ENCODE measurements at places on chromosomes 7 and 10.

- DNase-seq, result no peak
These were observed 397.5 kb upstream of the GALNT17 start for GRCh38 chr7:70734411-70734810.

DNA sequence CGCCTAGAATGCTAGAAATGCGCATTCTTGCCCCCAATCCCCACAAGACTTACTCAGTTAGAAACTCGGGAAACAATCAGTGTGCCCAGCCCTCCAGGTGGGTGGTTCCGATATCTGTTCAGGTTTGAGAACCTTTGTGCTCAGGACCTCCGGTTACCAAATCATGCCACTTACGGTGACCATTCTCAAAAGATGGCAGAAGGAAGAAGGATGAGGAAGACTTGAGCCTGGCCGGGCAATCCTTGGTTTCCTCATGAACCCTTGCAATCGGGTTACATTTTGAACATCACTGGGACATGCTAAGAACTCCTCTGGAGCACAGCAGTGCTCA lies 52.1 kb downstream of the RBM17 start:
- no peak for DNase-seq

DNA sequence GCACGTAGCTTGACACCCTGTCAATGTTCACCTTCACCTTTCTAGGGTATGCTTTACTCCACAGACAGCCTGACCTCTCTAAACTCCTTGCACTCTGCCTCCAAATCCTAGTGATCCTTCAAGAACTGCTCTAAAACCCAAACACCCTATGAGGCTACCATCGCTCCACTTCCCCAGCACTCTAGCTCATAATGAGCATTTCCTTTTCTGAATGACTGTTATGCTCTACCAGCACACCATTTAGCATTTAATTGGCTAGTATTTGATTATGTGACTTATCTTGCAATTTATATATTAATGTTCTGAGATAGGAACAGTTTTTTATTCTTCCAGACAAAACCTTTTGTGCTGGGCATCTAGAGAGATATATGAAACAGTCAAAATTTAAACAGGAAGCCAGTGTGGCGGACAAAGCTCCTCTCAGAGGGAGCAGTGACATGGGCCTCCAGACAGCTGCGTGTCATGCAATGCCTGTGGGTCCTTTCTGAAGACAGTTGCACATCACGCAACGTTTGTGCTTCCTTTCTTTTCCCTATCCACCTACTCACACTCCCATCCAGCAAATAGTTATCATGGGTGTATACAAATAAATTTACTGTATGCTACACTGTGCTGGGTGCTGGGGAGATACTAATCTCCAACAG lies 86.3 kb downstream of the ALOX5 start:
- no peak for DNase-seq

- peak; percentile 36 for DNase-seq
These were observed 205.8 kb upstream of the FRMD4A start for GRCh38 chr10:14536241-14537213.

DNA sequence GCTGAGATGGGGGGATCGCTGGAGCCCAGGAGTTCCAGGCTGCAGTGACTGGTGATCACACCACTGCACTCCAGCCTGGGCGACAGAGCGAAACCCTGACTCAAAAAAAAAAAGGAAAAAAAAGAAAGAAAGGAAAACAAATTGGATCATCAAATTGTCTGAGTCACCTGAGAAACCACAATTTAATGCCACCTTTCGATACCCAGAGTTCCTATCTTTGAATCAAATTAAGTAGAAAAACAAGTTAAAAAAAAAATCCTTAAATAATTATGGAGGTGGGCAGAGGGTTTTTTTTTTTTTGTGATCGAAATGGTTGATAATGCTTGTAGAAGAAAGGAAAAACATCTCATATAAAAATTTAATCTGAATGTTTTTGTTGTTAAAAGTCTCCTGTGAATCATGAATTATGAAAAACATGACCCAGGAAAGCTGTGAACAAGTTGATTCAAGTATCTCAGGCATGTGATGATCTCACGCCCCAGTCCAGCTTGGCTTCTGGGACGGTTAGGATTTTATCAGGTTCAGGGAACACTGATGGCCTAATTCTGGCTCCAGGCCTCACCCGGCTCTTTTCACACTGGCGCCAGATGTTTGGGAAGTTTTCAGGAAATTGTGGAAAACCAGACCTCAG lies 25.3 kb upstream of the CUX1 start:
- DNase-seq, result no peak

DNA sequence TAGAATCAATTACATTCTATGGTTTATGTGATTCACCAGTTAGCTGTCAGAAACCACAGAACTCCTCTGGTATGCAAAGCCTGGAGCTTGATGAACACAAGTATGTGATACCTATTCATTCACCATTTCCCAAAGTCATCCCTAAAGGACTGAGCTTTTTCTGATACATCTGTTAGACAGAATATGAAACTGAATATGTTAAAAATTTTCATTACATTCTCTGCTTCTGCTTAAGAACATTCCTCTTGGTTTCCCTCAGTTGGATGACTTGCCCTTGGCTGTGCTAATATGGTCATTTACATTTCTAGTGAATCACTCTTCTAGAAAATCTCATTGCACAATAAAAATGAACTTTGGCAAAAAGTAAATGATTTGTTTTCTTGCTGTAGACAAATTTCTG lies 10.8 kb upstream of the PON1 start:
- DNase-seq, result no peak

DNA sequence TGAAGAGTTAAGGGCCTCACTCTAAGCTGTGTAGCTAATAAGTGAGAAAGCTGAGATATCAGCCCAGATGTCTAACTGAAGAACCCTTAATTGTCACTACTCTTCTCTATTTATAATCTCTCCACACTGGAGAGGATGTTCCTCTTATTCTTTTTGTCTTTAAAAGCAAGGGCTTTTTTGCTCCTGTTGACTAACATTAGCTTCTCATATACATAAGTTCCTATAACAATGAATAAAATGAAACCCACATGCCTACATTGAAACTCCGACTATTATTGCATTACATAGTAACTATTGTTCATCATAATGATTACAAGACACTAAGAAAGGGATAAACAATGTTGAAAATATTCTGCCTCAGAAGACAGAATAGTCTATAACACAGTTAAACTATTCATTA lies 67.1 kb downstream of the GNAT3 start:
- no peak for DNase-seq

DNA sequence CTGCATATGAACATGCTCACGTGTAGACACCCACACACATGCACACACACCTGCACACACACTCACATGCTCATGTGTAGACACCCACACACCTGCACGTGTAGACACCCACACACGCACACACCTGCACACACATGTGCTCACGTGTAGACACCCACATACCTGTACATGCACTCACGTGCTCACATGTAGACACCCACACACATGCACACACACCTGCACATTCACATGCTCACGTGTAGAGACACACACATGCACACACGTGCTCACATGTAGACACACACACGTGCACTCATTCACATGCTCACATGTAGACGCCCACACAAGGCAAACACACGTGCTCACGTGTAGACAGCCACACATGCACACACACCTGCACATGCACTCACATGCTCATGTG lies 275.8 kb downstream of the PTPRN2 start:
- no peak for DNase-seq

GRCh38 chr7:6294839-6295238 lies 22.4 kb upstream of the CYTH3 start:
- DNase-seq, result no peak

DNA sequence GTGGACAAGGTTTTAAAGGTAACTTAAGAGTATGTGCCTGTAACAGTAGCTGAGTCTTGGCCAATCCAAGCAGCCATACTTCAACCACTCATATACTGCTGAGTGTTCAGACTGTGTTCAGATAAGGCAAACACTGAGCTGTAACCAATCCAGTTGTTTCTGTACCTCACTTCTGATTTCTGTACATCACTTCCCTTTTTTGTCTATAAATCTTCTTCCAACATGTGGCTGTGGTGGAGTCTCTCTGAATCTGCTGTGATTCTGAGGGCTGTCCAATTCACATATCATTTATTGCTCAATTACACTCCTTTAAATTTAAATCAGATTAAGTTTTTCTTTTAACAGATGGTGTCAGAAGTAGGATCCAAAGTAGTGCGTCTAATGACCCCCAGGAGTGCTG lies 149.5 kb upstream of the PHF14 start:
- no peak for DNase-seq

GRCh38 chr10:25565570-25565969 lies 368.5 kb upstream of the MYO3A start:
- no peak for DNase-seq

- no peak for DNase-seq
These were observed 7.3 kb upstream of the GLRX3 start for GRCh38 chr10:130128922-130129321.

GRCh38 chr10:124641282-124642087 lies 102.7 kb downstream of the FAM53B start:
- DNase-seq, result no peak

DNA sequence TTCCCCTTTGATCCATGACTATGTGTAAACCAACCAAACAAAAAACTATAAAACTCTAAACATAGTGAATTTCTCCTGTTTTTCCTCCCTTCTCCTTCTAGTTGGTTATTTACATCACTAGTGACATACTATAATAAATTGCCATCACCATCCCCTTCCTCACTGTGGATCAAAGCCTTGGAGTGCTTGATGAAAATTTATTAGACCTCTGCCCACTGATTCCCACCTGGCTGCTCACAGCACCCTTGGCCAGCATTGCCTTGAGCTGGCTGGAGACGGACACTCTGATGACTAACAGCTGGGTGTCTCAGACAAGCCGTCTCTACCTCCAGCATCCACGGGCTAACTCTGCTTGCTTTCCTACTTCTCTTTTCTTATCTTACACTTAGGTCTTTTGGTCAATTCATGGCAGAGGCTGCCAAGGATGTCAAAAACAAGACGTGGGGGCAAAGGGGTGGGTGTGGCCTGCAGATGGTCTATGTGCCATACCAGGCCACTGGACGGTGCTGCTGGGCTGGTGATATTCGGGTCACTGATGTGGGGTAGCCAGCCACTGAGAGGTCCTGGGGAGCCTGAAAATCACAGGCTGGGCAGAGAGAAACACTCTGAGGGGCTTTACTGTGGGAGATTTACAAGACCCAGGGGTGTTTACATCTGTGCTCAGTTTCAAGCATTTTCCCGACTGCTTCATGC lies 207.8 kb downstream of the TAX1BP1 start:
- DNase-seq, result no peak

DNA sequence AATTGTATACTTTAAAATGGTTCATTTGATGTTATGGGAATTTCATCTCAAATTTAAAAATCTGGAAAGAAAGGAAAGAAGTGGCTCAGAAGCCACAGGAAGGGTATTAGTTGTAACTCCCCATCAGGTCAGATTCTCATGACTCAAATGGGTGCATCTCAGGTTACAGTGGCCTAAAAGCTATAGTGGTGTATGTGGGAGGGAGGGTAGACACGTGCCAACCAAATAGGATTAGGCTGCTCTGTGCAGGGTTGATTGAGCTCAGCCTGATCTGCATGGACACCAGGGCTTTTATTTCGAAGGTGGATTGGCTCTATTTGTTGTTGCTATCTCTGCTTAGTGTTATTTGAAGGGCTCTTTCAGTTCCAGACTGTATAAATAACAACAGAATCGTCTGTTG lies 121.5 kb upstream of the PRR15 start:
- no peak for DNase-seq

- DNase-seq, result no peak
These were observed 151.3 kb downstream of the GALNT11 start for GRCh38 chr7:152176797-152177196.

DNA sequence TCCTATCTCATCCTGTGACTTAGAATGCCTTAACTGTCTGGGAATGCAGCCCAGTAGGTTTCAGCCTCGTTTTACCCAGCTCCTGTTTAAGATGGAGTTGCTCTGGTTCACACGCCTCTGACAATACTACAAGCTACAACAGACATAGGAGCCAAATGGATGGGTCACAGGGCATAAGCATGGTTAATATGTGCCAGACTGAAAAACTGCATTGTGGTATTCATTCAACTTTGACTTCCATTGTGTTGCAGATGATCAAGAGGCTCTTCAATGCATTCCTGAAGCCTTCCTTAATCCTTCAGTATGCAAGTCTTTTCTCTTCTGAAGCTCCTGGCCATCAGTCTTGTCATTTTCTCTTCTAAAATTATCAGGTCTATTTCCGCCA lies 20.3 kb upstream of the RNF32 start:
- no peak for DNase-seq

- no peak for DNase-seq
These were observed 83.6 kb upstream of the ABI1 start for GRCh38 chr10:26944261-26944882.

DNA sequence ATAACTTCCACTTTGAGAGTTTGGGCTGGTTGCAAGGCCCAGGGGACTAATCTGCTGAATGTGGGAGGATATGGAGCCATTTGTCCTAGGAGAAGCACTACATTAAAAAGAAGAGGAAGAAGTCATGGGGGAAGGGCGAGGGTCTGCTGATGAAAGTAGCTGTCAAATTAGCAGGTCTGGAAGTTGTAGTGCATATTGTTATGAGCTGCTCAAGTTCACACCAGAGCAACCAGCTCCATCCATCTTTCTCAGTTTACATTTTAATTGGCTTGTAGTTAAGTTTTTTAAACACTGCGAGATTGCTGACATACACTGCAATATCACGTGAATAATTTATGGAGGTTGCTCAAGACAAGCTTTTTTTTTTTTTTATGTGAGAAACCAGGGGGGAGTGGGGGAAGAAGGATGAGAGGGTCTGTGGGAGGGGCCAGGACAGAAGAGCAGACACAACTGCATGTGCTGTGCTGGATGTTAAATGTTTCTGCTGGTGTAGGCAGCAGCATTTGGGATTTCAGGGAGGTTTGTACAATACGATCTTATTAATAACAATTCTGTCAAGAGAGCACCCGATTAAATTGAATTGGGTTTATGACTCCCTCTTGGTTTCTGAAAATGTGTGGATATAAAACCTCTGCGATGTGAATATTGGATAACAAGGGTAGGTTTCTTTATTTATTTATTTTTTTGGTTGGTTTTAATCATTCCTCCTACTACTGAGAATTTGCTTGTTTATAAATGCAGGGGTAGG lies 759.0 kb upstream of the GALNT17 start:
- DNase-seq, result no peak

DNA sequence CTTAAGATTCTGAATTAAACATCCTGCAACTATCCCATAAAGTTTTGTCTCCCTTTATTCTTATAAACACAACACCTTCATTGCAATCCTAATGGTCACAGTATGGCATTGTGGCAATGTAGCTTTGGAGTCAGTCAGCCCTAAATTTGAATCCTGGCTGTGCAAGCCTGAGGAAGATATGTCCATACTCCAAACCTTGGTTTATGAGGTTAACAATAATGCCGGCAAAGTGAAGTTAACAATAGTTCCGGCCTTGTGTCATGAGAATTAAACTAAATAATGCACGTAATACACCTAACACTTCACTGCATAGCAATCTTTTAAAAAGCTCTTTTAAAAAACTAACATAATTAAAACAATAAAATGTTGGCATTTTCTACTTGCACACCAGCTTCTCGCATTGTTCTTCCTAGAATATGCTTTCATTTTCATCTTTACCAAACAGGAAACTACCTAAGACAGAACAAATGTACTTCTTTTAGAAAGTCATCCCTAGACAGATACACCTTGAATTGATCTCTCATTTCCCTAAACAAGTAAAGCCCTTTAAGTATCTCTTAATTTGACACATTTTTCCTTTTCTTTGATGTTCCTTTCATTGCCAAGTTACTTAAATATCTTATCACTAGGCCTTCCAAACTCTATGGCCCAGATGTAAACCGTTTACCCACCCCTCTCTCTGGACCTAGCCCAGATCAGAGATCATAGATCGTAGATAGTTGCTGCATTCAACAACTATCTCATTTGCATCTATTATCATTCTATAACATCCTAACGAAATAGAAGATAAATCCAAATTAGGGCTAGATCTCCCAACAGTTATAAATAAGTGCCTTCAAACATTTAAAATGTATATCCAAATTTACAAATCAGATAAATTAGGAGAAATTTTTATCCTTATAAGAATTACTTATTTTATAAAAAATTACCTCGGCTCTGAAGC lies 66.7 kb downstream of the CREB3L2 start:
- no peak for DNase-seq

Data from effector CD4-positive, alpha-beta T cell (primary cell).